ENCODE measurements at places on chromosomes 2 and 18.

GRCh38 chr2:144998435-144998834 lies 478.5 kb upstream of the ZEB2 start:
- no peak for DNase-seq

GRCh38 chr2:85589982-85590791 lies 5.4 kb upstream of the RNF181 start:
- no peak for DNase-seq

DNA sequence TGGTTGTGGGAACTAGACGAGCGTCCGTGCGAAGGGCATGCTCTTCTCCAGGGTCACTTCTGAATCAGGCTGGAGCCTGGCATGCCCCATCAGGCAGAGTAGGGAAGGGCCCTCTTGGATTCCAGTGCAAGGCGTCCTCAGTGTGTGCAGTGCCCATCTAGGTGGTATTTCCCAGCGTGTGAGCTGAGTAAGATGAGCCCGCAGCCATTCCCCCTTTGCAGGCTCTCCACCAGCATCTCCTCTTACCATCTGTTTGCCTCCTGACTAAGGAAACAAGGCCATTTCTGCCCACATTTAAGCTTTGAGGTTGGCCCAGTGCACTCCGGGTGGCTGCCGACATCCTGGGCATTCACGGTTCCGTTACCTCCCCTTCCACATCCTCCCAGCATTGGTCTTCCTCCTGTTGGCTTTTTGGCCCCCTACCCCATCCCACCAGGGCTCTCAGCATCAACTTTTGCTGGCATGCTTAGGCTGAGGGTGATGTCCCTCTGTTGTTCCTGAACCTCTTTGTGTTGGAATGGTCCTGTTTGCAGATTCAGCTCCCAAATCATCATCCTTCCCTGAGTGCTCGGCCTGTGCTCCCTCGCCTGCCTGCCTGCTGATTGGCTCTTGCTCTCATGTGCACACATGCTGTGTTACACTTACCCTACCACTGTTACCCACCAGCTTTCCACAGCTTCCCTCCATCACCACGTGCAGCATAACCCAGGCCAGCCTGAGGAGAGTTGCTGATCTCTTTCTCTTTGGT lies 11.8 kb downstream of the CEP68 start:
- no peak for DNase-seq

- no peak for DNase-seq
These were observed 622.6 kb upstream of the ID2 start for GRCh38 chr2:8059255-8059654.

DNA sequence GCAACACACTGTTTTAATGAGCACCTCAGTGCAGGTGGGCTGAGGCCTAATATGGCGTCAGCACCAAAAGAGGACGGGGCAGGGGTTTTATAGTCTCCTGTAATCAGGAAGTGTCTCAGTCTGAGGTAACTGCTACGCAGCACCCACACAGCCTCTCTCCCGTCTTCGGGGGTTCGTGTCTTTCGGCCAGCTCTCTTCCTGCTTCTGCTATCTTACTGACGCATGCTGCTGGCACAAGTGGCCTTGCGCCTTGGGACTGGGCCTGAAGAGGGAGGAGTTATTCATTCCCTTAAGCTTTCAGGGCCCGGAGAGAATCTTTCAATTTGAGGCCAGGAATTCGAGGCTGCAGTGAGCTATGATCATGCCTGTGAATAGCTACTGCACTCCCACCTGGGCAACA lies 14.5 kb upstream of the PAPOLG start:
- DNase-seq: no peak

DNA sequence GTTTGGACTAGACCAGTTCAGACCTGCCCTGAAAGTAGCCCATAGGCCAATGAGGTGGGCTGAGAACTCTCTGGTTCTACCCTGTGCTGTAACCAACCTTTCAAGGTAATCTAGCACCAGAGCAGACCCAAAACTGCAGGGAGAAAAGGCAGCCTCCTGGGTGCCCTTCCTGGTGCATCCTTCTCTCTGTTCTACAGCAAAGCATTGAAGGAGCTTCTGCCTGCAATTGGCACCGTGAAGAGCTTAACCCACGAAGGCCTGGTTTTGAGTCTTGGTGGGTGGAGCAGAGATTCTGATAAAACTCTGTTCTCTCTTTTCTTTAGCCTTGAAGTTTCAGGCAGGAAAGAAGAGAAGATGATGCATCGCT lies 55.5 kb downstream of the LIPG start:
- DNase-seq: no peak

DNA sequence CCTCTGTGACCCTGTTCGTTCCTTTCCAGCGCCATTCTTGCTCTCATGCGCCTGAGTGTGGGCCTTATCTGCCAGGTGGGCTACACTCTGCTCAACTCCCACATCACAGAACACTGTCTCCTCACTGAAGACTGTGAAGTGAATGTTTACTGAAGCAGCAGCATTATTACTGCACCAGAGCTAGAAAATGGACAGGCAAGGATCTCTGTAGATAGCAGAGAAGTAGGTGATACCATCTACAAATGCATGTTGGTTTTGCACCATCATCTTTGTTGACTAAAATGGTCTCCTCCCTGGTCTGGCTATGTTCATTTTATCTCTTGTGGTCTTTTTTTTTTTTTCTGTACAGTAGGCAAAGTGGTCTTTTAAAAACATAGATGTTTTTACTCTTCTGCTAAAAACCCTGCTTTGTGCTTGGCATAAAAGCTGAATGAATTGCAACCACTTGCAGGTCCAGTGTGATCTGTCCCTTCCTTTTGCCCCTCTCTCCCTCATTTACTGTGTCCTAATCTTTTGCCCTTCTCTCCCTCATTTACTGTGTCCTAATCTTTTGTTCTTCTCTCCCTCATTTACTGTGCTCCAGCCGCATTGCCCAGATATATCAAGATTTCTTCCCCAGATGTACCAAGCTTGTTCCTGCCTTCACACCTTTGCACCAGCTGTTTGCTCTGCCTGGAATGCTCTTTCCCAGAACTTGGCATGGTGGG lies 35.4 kb downstream of the BABAM2 start:
- DNase-seq: no peak

GRCh38 chr2:176270100-176270750 lies 983 bp downstream of the MTX2 start:
- no peak for DNase-seq

- no peak for DNase-seq
These were observed 86.6 kb downstream of the TMEM182 start for GRCh38 chr2:102848366-102848839.

- no peak for DNase-seq
These were observed 44.3 kb upstream of the EHBP1 start for GRCh38 chr2:62661263-62661635.

DNA sequence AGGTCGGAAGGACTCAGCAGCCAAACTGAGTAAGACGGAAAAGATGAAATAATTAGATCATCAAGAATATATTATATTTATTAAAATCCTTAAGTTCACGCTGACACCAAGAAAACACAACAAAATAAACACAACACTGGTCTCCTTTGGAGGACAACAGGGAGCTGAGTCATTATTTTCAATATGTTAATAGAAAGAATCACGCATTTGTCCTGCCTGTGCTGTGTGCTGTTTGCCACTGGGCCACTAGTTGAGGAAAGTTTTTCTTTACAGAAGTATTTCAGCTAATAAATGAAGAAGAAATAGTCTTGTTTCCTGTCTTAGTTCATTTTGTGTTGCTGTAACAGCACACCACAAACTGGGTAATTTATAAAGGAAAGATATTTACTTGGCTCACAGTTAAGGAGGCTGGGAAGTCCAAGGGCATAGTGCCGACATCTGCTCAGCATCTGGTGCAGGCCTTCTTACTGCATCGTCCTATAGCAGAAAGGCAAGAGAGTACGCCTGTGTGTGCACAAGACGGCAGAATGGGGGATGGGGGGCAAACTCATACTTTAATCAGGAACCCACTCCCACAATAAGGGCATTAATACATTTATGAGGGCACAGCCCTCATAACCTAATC lies 88.0 kb downstream of the TCF7L1 start:
- DNase-seq: no peak

GRCh38 chr2:239660390-239661230 lies 259.8 kb upstream of the HDAC4 start:
- DNase-seq: no peak

DNA sequence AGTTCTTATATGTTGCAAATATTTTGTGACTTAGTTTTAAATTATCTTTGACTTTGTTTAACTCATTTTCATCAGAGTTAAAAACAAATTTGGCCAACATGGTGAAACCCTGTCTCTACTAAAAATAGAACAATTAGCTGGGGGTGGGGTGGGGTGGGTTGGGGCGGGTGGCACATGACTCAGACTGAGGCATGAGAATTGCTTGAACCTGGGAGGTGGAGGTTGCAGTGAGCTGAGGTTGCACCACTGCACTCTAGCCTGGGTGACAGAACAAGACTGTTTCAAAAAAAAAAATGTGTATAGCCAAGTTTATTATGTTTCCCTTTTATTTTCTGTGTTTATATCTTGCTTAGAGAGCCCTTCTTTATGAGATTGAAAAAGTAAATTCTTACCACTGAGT lies 14.2 kb upstream of the LIPG start:
- DNase-seq: no peak

Measured in stimulated activated CD8-positive, alpha-beta memory T cell treated with anti-CD3 and anti-CD28 coated beads, Interleukin-7, amount 100 ng/mL, for 1 hour (primary cell).